ENCODE measurements at places on chromosomes 2 and 18.

- no peak for DNase-seq
These were observed 52.5 kb upstream of the LGALSL start for GRCh38 chr2:64401529-64401880.

DNA sequence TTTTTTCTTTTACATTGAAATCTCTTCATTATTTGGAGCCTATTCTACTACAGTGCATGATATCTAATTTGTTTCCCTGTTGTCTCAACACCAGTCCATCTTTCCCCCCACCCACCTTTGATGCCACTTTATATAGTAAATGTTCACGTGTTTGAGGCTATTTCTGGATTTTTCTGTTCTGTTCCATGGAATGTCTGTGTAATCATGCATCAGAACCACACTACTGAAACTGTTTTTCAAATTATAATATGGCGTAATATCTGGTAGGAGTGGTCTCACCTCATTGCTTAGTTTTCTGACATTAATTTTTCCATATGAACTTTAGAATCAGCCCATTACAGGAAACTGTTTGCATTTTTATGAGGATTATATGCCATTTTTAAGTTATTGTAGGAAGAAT, 19.1 kb upstream of the NARS1 start:
- DNase-seq, result no peak

- no peak for DNase-seq
These were observed 13.2 kb upstream of the ANKRD29 start for GRCh38 chr18:23675896-23676295.

- no peak for DNase-seq
These were observed 33.8 kb downstream of the PID1 start for GRCh38 chr2:229237270-229237669.

DNA sequence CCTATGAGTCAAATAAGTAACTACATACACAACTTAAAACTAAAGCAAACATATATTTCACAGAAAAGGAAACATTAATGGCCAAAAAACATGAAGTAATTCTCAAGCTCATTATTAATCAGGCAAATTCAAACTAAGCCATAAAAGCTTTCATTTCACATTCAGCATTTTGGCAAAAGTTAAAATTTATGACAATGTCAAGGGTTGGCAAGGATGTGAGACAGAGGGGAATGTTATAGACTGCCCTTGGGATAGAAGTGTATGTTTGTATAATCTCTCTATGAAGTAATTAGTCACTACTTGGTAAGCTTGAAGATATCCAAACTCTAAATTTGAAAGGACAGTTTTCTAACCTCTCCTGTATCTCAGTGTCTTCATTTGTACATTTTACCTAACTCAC, 539.4 kb downstream of the RIT2 start:
- DNase-seq, result no peak

DNA sequence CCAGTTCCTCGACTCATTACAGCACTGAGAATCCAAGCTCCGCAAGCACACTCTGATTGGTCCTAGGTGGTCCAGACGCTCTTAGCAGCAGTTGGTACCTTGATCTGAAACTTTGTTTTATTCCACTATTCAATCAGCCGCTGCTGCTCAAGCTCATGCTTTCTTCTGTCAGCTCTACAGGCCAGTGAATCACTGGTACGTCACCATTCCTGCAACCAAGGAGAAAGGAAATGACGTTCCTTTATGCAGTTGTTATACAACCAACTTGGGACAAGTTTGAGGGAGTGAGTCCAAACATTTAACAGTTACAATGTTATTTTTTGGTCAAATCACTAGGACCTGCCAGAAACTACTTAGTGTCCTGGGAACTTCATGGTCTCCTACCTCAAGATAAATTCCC, 398.8 kb upstream of the TMEFF2 start:
- no peak for DNase-seq

DNA sequence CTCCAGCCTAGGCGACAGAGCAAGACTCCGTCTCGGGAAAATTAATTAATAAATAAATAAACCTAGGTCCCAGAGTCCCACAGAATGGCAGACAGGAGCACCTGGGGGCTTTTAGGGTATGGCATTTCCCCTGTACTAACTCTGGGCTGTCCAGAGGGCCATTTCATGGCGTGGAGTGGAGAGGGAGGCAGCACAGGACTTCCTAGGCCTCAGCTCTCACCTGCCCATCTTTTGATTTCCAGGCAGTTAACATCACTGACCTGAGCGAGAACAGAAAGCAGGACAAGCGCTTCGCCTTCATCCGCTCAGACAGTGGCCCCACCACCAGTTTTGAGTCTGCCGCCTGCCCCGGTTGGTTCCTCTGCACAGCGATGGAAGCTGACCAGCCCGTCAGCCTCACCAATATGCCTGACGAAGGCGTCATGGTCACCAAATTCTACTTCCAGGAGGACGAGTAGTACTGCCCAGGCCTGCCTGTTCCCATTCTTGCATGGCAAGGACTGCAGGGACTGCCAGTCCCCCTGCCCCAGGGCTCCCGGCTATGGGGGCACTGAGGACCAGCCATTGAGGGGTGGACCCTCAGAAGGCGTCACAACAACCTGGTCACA, 5.1 kb downstream of the IL1RN start:
- no peak for DNase-seq

DNA sequence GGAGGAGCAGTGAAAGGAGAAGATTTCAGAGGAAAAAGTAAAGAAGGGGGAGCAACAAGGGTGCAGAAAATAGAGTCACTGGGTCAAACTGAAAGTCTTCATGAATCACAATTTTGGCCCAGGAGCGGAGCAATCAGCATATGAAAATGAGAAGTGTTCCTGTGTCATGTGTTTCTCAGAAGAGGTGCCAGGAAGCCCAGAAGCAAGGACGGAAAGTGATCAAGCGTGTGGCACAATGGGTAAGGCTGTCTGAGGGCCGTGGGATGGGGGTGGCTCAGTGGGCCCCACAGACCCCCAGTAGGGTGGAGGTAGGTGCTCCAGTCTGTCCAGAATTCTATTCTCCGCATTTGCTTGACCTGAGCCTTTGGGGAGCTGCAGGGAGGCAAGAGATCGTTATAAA, 44.2 kb downstream of the SP140 start:
- DNase-seq, result no peak

DNA sequence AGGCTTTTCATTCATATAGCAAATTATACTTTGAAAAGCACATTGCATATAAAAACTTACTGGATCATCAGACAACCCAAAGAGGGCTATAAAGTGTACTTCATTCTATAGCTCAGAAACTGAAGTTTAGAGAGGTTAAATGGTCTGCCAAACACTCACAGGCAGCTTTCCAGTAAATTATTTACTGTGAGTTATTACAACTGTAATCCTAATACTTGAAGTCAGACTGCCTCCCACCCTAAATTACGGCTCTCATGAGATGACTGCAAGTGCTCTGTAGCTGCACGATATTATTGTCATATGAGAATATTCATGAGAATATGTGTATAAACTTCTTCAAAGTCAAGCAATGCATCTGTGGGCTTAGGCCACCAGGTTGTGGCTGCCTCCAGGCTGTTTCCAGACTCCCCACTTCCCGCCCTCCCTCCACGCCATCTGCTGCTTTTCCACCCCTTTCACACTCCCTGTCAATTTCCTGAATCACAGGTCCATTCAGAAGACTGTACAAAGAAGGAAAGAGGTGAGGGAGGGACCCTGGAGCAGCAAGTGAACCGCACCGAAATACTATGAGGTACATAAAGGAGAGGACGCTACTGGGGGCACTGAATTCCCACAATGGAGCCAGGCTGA, 111.1 kb upstream of the SPOPL start:
- DNase-seq, result no peak

- DNase-seq, result no peak
These were observed 7.7 kb upstream of the ALLC start for GRCh38 chr2:3650140-3650920.

DNA sequence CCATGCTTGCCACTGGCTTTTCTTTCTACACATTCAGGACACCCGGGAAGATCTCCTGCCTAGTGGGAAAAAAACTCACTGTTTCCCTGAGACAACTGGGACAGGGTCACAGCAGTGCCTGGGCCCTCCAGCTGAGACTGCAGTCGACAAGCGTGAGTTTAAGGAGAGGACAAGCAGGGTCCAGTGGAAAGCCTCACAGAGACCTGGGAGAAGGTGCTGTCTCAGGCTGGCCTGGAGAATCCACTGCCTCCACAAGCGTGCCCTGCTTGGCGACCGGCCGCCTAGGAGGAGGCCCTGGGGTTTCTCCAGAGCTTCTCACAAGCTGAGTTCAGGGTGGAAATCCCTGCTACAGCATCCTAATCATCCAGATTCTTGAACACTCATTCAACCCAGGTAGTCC, 519.6 kb upstream of the RAB6C start:
- no peak for DNase-seq

- DNase-seq, result no peak
These were observed 5.7 kb upstream of the CHN1 start for GRCh38 chr2:175010848-175011254.

- DNase-seq, result no peak
These were observed 189.8 kb upstream of the TCF4 start for GRCh38 chr18:55777666-55778304.

- no peak for DNase-seq
These were observed 475.6 kb upstream of the ZEB2 start for GRCh38 chr2:144995482-144995881.

- DNase-seq, result no peak
These were observed 81.2 kb downstream of the GPD2 start for GRCh38 chr2:156517419-156517818.

DNA sequence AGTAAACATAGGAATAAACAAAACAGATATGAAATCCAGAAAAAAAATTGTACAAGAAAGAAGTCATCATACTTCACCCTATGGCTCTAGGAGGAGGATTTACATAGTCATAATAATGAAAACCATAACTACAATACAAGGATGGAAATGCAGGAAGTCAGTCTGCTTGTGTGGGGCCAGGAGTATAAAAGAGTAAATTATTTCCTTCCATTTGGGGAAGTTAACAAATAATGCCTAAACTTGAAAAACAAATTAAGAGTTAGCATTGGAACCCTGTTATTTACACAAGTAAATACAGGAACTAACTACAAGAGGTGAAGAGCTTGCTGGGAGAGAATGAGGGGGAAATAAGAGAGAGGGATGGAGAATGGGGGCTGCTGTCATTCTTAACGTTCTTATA, 15.4 kb downstream of the TMEM163 start:
- DNase-seq, result no peak

DNA sequence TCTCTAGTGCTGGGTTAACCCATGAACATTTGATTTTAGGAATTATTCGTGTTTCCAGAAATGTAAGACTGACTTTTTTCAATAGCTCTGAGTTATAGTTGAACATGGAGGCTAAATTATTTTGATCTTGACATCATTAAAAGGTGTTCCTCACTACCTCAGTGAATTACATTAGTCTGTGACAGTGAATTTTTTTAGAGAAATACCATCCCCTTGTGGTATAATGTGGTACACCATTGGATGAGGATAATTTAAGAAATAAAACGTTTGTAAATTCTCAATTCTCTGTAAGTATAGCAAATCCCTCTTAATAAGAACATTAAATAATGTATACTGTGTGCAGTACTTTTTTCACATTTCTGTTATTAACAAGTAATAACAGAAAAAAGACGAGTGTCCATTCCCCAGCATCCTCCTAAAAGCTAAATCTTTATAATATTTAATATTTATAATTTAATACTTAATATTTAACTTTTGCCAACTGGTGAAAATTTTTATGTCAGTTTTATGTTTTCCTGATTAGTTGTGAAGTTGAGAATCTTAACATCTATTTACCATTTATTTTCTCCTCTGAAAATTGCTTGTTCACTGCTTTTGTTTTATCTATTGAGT, 70.3 kb upstream of the CWC22 start:
- DNase-seq, result no peak

- DNase-seq, result no peak
These were observed 3.7 kb downstream of the ALKAL2 start for GRCh38 chr2:283996-284794.

DNA sequence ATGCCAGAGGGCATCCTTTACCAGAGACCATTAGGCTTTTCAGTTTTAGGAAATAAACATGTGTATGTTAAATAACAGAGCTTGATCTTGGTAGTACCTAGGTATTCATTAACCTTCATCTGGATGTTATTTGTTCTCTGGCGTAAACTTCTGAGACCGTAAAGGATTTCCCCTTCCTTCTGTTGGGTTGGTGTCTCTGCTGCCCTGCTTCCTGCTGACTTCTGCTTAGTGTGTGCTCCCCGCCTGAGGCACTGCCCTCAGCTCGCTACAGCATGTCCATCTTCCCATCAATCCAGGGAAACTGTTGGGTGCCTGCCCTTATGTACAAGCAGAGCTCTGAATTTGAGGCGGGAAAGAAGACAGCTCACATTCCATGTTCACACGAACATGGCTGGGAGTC, 177.9 kb downstream of the TPGS2 start:
- no peak for DNase-seq

GRCh38 chr18:52992041-52992440, 652.0 kb downstream of the DCC start:
- DNase-seq, result no peak

DNA sequence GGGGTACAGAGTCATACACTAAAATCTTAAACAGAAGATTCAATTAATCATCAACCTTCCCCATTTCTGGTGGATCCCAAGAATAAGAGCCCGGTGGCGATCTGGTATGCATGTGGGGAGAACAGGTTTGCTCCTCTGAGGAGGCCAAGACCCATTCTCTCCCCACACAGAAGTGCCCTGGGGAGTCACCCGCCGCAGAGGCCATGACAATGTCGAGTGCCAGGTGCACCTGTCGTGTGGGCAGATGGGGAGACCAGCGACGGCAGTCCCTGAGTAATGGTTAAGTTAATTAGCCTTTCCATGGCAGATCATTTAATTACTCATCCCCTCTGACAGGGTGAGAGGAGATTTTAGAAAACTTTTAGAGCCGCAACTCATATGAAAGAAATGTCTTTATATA, 345.0 kb downstream of the NCKAP5 start:
- DNase-seq, result no peak

DNA sequence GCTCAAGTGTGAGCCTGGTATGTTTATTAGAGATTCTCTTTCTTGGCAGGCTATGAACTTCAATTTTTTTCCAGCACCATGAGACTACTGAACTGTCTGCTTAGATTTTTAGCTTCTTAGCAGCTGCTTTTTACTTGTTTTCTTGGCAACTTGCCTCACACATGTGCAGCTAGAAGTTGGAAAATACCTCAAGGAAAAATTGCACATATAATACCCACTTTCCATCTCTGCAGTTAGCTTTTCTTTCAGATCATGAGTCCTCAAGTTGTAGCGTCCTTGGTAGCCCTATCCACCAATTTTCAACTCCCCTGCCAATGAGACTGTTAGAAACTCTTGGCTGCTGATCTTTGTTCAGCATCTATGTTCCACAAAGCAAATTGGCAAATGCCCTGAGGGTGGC, 302.1 kb downstream of the HRH4 start:
- no peak for DNase-seq

DNA sequence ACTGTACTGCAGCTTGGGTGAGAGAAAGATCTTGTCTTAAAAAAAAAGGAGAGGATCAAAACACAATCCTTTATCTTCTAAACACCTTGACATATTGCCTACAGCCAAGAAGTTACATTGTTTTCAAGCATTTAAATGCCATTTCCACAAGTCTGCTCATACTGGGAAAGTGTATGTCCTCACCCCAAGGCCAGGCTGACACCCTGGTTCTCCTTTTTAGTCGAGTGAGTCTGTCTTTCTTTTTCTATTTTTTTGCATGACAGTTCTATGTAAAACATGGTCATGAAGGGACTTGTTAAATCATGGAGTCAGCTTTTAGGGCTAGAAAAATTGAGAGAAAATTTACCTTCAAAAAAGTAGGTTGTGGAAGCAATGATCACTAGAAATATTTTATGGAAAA, 233.3 kb downstream of the FAM210A start:
- no peak for DNase-seq
